ENCODE measurements at places on chromosomes 3 and 15. TPM values are rescaled to one million over a fixed set of nuclear protein-coding genes. Genes with fewer than 3 reads are reported as not detected.

POPDC2 gene
- total RNA-seq: 0.37 TPM

PTH1R gene
- 7.2 TPM for total RNA-seq

RASGRF1 gene
- 0.28 TPM for total RNA-seq

LIPC gene
- total RNA-seq: 136 TPM

ZIC1 gene
- total RNA-seq: not detected

DNA sequence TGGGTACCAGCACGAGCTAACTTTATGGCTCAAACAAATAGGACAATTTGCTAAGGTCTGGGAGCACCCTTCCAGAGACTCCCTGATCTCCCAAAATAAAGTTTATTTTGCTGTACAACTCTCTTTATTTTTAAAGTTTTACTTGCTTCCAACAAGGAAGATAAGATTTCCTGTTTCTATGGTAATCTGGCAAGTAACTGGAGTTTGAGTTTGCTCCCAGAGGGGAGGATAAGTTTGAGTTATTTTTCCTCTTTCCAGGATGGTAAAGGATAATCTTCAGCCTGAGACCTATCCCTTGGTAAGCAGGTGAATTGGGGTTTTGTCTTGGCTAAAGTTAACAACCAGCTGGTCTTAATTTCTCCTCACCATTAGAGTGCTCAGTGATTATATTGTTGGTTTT is 1019.4 kb upstream of the ALCAM start:
- no peak for DNase-seq

DNA sequence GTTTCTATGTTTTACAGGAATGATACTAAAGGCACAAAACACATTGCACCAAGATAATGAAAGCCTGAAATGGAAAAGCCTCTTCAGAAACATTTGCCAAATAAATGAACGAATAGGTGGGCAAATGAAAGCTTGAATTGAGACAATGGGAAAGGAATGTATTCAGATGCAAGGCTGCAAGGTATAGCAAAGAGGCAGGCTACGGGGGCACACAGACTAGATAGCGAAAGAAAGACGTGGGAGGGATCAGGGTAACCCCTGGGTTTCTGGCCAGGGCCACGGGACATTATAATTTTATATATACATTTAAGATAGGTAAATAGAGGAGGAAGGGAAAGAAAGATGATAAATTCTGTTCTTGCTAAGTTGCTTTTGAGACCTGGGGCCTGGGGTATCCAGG is 95.9 kb upstream of the NLGN1 start:
- DNase-seq: no peak

DNA sequence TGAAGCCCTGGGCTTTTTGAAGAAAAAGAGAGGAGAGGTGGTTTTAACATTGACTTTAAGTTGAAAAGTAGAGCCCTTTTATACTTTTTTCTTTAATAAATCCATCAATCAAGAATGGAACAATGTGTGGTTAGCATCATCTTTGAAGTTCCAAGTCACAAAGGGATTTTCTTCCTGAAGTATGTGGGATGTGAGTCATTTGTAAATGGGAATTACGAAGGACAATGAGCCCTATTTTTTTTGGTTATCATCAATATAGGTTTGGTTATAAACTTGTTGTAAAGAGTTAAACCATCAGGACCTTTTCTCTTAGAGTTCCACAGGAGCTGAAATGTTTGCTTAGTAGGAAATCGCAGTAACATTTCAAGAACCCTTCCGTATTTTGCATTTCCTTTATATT is 38.3 kb downstream of the PIK3CA start:
- no peak for DNase-seq

GRCh38 chr3:71311661-71312046 is 271.9 kb downstream of the FOXP1 start:
- no peak for DNase-seq

- DNase-seq: no peak
Measured at GRCh38 chr15:63791228-63791627, 42.5 kb downstream of the HERC1 start.

DNA sequence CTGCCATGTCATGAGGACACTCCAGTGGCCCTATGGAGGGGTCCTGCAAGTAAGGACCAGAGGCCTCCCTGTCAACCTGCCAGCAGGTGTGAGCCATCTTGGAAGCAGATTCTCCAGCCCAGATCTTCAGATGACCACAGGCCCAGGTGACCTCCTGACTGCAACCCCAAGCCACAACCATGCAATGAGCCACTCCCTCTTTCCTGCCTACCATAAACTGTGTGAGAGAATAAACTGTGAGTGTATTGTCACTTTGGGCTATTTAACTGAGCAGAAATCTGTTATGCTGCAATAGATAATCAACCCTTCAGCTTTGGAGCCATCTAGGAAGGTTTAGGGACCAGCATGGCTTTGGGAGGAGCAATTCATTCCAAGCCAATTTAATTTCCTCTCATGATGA is 367.9 kb downstream of the SHQ1 start:
- DNase-seq: no peak

GRCh38 chr3:54564374-54564925 is 363.4 kb downstream of the LRTM1 start:
- no peak for DNase-seq
